ENCODE measurements at places on chromosomes 1 and 21.

DNA sequence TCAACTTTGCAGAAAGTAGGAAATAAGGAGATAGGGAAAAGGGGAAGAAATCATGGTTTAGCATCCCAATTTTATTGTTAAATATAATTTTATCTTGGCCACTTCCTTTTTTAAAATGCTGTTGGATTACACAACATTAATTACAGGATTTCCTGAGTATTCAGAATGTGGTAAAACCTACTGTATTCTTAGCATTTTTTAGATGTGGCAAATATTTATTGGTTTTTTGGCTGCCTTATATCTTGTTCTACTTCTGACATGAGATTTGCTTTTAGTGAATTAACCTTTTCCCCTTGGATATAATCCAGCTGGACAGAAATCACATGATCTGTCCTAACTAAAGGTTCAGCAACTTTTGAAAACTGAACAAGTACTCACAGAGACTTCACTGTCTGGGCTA is 104.9 kb downstream of the PTGS2 start:
- DNase-seq = peak; percentile 8

DNA sequence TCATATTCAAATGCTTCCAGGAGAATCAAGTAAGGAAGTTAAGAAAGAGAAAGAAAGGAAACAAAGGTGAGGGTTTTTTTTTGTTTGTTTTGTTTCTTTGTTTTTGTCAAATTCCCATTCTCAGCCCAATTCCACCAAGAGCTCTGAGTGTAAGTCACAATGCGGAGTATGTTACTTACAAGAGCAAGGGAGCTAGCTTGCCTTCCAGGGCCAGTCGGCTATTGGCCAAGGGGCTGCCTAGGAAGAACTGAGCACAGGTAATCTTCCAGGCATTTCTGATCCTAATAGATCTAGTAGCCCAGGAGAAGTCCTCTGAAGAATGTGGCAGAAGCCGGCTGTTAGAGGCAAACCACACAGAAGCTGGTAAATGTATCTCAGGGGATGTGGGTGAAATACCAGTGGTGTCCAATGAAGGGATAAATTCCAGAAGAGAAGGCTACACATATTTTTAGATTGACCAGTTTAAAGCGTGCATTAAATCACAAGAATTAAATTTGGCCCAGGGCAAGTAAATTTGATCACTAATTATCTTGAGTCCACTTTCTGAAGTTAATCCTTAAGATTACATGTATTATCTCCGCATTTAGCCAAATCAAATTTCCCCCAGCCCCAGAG is 239.6 kb upstream of the ADAMTS5 start:
- DNase-seq = peak; percentile 55

GRCh38 chr1:58422436-58422835 is 124.1 kb downstream of the OMA1 start:
- DNase-seq = no peak

DNA sequence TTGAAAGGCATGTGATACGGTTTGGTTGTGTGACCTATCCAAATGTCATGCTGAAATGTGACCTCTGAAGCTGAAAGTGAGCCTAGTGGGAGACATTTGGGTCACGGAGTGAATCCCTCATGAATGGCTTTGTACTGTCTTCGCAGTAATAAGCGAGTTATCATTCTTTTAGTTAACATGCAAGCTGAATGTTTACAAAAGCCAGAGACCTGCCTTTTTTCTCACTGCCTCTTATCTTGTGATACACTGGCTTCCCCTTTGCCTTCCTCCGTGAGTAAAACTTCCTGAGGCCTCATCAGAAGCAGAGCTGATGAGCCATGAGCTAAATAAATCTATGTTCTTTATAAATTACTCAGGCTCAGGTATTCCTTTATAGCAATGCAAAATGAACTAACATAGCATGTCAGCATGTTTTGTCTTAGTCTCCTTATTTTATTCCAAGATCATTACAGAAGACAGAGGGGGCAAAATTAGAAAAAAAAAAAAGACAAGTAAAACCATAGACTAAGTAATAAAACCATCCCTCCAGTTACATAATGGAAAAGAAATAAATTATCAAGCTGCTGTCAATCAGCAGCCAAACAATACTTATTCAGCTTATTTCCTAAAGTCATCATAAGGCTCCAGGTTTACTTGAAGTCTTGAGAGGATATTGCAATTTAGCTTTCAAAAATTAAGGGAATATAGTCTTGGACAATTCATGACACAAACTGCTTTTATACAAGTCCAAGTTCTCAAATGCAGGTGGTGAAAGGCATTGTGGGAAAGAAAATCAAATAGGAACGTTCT is 12.1 kb downstream of the RGS18 start:
- DNase-seq = no peak

DNA sequence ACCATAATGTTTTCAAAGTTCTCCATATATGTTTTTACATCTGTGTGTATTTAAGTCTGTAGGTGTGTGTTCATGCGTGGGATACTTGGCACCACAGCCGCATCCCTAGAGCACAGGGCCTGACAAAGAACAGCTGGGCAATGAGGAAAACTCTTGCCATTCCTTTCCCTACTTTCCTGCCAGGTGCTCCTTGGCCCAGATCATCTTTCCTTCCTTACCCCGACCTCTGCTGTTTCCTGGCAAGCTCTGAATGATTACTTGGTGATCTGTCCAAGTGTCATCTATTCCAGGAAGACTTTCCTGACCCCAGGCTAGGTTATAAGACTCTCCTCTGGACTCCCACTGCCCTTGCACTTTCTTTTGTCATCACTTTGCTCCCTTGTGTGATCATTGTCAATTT is 123.6 kb downstream of the ELAVL4 start:
- no peak for DNase-seq

DNA sequence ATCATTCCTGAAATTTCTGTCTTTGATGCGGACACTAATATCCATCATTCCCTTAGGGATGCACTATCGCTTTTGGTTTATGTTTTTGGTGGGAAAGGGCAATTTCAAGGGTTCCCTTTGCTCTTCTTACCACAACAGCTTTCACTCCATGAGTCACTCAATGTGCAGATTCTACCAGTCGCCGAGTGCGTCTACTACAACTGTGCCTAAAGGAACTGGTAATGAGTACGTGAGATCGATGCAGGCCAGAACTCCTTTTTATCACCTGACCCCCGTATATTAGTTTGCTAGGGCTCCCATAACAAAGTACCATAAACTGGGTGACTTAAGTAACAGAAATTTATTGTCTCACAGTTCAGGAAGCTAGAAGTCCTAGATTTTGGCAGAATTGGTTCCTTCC is 27.5 kb upstream of the TMEM54 start:
- DNase-seq = no peak

DNA sequence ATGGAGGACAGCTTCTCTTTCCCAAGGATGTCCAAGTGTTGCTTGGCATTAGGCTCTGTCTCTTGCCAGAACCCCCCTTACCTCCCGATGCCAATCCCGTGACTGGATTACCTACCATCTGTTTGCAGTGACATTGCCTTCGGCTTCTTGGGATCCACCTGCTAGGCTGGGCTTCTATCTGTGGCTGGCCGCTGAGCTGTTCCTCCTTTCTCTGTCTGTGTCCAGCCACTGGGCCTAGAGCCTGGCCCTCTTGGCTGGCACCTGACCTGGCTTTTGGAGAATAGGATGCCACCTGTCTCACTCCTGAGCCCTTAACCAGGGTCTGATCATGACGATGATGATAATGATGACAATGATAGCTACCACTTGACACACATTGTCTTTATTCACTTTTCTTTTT is 41.6 kb upstream of the STUM start:
- no peak for DNase-seq

DNA sequence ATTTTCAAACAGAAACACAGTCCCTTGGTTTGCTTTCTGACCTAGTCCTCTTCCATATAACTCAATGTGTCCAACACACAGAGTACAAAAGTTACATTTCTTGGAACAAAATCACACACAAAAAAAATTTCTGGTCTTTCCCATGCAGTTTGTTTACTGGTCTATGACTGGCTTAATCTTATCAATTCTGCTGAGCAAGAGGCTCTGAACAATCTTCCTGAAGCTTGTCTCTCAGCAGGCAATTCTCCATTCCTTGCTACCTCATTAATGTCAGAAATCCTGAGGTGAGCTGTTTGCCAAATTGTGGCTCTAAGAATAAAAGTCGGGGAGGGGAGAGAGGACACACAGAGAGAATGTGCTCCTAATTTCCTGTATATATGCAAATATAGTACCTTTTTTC is 423.6 kb downstream of the HLX start:
- DNase-seq = no peak

DNA sequence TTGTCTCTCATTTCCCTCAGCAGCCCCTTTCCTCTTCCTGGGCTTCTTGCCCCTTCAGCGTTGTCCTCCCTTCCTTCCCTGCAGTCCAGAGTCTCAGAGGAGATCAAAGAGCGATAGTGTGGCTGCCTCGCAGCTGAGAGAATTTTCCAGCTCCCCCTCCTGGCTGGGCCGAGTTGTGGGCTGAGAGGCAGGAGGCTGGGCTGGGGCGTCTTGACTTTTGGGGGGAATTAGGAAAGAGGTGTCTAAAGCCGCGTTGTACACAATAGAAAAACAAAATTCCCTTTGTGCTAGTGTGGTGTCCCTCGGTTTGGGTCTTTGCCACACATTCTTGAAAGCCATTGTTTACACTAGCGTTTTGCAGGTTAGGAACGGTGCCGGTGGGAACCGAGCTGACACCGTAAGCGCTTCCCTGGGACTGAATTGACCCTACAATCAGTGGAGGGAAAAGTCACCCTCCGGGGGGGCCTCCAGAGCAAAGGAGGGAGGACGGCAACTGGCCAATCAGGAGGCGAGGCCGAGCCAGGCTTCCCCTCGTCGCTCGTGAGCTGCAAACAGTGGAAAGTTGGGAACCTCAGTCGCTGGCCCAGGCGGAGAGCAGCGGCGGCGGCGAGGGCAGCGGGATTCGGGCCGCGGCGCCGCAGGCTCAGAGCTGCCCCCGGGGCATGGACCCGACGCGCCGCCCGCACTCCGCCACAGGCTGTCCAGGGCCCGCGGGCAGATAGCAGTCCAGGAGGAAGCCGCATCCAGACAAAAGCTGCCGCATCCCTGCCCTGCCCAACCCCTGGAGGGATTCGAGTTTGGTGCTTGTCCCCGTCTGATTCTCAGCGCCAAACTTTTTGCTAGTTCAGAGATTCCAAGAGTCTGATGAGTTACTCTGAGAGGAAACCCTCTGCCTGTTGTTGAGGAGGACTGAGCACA is at the start of gene HMCN1:
Gene HMCN1 (plus strand): TSS at position 574 of the 918 bp plus-strand sequence. CDS start 389 bp downstream, outside the sequence.
- DNase-seq = peak; percentile 85

DNA sequence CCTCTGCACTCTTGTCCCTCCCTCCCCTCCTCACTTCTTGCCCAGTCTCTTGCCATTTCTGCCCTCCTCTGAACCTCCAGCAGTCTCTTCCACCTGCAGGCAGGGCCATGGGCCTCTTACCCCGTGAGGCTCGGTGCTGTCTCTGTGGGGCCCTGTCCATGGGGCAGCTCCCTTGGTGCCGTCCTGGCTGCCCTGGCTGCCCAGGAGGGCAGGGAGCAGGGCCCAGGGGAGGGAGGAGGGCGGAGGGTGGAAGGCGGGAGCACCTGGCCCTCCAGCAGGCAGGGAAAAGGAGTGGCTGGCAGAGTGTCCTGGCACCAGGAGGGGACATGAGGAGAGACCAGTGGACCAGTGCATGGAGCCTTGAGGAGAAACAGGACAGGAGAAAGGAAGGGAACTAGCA is at the start of gene RORC:
Gene RORC (minus strand): TSS at position 198 of the 400 bp plus-strand sequence. CDS start 38 bp downstream, at position 160.
- DNase-seq = no peak

DNA sequence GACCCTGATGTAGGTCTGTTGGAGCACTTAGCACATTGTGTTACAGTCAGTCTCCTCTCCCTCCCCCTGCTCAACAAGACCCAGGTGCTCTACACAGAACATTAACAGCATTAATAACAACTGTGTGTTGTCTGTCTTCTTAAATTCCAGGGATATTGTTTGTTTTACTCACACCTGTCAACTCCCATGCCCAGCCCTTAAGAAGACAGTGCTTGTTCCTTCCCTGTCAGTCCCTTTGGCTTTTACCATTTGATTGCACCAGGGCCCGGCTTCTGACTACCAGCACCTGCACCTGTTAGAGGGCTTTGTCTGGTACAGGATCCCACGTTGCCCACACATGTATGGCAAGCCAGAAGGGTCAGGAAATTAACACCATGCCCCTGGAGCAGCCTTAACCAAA is 11.7 kb downstream of the RIMKLA start:
- DNase-seq = no peak

GRCh38 chr1:18045203-18045602 is 62.4 kb upstream of the IGSF21 start:
- DNase-seq = no peak

DNA sequence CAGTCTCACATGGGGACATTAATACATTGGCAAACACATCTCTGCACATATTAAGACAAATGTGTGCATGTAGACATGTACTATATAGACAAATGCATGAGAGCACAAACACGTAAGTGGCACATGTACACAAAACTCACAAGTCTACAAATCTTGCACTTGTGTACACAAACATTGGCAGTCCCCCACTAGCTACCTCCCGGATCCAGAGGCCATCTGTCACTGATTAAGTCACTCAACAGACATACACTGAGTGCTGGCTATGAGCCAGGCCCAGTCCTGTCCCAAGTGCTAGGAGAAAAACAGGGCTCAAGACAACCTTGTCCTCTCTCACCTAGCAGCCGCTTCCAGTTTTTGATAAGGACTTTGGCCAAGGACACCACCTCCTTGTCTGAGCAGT is 7.0 kb downstream of the TCEA3 start:
- DNase-seq = no peak

DNA sequence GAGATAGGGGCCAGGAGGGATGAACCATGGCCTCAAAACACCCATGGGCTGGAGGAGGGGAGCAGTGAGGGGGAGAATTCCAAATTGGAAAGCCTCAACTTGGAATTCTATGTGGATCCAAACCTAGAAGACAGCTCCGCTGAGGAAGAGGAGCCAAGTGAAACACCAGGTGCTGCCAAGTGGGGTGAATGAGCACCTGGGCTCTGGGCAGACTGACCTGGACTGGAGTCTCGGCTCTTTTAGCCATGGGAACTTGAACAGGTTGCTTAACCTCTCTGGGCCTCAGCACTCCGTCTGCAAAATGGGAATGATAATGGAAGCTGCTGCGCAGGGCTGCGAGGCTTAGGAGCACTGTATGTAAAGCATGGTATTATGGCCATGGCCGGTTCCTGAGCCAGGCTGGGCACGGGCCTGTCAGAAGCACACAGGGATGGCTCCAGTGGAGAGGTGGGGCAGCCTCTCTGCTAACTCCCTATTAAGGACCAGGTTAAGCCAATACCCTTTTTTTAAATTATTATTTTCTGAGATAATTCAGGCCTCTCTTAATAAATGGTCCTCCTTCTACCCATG is 81.5 kb downstream of the SYT2 start:
- no peak for DNase-seq

Data from AG08395 (cell line).